Suppressor macrophage (primary cell): ENCODE measurements at places on chromosomes 2 and 18.

DNA sequence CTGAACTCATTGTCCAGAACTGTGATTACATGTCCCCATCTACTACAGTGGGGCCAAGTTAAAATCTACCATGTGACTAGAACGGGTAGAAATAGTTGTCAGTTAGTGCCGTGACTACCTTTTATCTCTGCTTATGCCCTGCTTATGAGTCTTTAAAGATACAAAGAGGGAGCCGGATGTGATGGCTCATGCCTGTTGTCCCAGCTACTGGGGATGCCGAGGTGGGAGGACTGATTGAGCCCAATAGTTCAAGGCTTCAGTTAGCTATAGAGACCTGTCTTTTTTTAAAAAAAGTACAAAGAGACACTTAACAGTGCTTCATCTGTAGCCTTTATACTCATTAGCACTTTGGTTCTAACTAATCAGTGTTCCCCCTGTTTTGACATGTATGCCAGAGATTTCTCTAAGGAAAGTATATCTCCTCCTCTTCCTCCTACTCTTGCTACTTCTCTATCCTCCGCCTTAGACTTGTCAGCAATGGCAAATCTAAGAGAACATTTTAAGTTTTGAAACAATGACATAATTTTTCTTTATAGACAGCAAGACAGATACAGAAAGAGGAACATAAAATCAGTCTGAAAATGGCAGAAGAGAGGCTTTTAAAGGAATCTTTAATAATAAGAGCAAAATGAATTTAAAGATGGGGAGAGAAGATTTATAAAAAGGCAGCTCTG, 45.0 kb downstream of the NBEAL1 start:
- DNase-seq, result peak; percentile 3

DNA sequence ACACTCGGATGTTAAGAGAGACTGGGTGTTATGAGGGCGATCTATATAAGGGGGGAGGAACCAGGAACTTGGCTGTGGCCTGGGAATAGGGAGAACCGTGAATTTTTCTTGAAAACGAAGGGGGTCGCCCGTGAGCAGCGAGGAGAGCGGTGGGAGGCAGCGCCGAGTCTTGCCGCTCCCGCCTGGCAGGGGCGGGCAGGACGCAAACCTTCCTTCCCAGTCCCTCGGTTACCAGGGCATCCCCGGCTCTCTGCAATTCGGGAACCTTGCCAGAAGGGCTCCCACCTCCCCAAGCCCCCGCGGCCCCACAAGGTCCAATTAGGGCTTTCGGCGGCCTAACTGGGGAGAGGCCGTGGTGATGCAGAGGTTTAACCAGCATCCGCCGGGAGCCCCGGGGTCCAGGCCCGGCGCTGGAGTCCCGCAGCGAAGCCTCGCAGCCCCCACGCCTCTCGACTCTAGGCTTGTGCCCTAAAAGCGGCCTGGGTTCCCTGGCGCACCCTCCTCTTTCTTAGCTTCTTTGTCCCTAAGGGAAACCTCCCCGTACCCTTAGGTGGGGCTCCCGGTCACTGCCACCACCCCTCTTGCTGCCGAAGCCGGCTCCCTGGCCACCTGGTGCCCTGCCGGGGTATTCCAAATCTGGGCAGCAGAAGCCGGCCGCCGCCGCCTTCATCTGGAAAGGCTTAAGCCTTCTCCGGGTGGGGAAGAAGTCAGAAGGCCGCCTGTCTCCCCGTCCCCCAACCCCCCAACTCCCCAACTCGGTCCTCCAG, 680 bp upstream of the FHOD3 start:
- peak; percentile 12 for DNase-seq

- peak; percentile 14 for DNase-seq
Observed at GRCh38 chr18:27685807-27686412, 491.0 kb downstream of the CDH2 start.

DNA sequence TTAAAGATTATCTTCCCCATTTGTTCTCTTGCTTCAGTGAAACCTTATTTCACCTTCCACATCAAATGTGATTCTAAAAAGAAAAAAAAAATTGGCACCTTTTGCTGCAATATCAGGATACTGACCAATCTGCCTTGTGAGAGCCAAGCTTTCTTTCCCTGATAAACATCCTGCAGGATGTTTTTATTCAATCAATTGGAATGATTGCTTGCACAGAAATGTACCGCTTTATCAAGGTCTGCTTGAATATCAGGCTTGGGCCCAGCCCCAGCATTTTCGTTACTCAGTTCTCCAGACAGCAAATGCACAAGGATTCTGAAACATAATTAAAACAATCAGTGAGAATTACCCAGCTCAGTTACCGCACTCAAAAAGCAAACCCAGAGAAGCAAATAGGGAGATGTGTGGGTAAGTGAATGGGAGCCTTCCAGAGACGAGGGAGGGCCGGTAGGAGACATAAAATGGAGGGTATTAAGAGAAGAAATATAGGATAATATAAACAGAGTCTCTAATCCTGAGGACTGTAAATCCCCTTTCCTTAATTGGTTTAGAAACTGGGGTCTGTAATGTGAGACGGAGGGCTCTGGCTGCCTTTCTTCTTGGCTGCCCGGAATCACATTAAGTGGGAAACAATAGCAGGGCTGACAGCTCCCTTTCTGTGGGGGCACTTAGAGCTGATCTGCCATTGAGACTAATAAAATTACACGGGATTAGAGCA, 291.8 kb downstream of the ICOS start:
- no peak for DNase-seq

DNA sequence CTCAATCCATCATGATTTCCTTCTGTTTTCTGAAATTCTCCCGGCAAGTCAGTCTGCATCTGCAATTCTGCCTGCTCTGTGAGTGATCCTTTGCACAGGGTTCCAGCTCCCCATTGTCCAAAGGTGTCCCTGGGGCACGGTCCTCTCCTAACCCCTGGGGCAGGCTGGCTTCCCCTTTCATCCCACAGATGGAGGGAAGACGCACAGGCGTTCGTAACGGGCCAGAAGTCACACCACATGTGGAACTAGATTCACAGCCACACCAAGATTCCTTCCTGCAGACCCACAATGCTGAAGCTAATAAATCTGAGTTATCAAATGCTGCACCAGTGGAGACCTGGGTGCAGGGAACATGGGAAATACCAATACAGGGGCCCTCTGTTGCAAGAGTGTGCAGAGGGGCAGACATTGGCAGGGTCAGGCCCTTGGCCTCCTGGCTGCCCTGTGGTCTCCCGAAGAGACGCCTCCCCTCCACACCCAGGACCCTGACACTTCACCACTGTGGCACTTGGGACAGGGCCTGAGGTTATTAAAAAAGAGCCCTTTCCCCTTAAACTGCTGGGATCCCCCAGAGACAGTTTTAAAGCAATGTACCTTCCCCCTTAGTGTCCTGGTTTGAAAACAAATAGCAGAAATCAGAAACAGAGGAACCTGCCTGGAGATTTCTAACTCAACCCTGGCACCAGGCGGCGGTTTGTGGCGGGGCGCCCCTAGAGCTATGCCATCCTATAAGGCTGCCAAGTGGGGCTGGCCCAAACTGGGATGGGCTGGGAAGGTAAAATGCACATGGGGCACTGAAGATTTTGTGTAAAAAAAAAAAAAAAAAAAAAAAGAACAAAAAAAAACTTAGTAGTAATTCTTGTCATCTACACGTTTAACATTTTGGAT, 15.4 kb downstream of the ZNF516 start:
- peak; percentile 63 for DNase-seq

- DNase-seq, result no peak
Observed at GRCh38 chr2:141927536-141927935, 203.3 kb downstream of the LRP1B start.

GRCh38 chr2:183543222-183543621, 419.0 kb downstream of the NUP35 start:
- DNase-seq, result no peak

DNA sequence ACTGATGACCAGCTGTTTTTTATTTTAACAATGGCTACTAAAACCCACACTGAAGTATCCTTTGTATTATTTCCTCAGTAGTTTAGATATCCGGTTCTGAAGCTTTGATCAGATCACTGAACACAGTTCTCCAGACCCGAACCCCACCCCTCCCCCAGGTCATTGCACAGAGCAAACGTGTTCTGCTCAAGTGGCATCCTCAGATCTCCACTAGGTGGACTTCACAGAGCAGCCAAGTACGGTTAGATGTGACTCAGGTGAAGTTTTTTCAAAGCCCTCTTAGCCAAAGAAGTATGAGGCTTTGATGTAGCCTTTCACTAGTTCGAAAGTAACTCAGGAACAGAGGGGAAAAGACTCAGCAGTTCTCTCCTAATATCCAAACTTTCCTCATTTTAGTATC, 142.7 kb upstream of the NRP2 start:
- DNase-seq, result no peak

GRCh38 chr2:4653991-4654390, 950.6 kb downstream of the DCDC2C start:
- no peak for DNase-seq

DNA sequence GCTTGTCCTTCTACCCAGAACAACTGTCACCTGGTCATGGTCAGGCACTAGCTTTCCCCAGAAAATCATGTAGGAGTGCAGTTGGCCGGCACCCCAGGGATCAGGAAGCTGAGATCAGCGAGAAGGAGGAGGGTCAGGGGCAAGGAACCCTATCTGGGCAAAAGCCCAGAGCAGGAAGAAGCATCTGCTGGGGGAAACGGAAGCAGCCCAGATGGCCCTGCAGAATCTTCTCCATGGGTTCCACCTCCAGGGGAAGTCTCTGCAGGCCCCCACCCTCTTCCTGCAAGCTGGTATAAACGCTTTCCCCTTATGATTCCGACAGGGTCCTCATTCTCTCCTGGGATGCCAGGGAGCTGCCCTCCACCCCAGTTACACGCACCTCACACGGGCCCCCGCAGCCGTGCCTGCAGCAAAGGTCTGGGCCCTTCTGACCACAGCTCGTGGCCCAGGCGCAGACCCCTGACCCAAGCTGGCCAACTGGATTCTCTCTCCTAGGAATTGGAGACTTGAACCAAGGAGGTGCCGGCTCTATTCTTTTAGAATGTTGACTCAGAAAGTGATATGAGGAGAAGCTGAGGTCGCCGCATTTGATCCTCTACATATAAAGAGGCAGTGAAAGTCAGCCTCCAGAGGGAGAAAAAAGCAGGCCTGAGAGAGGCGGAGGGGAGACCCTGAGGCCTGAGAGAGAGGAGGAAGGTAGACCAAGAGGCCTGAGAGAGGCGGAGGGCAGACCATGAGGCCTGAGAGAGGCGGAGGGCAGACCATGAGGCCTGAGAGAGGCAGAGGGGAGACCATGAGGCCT, 71.0 kb downstream of the STPG4 start:
- DNase-seq, result peak; percentile 80

- DNase-seq, result no peak
Observed at GRCh38 chr2:11155381-11156035, at the start of gene SLC66A3. TSS of gene SLC66A3 (plus strand) at chr2:11155467. CDS start at chr2:11155547, 80 bp downstream.

GRCh38 chr18:64244571-64244970, 95.7 kb upstream of the LINC00305 start:
- no peak for DNase-seq

DNA sequence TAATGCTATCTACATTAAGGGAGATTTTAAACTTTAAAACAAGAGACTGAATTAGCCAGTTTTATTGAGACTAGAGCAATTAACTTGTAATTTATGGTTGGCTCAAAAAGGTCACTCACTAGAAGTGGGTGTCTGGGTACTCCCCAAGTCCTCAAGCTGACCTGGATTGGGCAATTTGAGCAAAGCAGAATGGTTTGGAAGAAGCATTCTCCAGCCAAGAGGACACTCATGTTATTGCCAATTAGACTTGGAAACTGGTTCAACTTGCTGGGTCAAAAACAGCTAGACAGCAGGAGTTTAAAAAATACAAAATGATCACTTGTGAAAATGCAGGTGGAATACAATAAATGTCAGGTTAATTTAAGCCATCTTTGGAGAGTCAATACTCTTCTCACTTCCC, 29.5 kb upstream of the MYO1B start:
- no peak for DNase-seq

DNA sequence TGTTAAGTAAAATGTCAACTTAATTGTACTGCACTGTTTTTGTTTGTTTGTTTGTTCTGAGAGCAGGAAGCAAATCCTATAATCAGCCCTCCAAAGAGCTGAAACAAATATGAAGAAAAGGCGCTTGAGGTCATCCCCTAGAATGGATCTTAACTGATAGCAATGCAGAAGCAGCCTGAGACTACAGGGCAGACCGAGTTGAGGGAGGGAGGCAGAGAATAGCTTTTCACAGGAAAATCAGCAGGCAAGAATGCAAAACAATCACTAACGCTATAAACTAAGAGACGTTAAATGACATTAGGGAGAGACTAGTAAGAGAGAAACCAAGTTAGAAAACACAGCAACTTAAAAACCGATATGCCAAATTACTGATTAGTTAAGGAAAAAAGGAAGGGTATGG, 37.2 kb downstream of the GALNT1 start:
- DNase-seq, result no peak

DNA sequence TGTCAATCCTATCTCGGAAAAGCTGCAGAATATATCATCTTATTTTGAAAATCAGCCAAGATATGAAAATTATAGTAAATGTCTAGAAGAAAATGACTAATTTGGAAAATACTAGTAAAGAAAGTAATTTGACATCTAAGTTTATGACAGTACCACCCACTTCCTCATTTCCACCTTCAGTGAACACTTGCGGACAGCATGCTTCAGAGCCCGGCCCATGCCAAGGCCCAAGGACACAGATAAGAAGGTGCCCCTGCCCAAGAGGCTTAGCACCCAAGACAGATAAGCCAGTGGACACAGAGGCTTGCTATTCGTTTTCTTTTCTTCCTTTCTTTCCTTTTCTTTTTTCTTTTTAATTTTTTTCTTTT, 4.8 kb upstream of the KCNG2 start:
- DNase-seq, result peak; percentile 63

DNA sequence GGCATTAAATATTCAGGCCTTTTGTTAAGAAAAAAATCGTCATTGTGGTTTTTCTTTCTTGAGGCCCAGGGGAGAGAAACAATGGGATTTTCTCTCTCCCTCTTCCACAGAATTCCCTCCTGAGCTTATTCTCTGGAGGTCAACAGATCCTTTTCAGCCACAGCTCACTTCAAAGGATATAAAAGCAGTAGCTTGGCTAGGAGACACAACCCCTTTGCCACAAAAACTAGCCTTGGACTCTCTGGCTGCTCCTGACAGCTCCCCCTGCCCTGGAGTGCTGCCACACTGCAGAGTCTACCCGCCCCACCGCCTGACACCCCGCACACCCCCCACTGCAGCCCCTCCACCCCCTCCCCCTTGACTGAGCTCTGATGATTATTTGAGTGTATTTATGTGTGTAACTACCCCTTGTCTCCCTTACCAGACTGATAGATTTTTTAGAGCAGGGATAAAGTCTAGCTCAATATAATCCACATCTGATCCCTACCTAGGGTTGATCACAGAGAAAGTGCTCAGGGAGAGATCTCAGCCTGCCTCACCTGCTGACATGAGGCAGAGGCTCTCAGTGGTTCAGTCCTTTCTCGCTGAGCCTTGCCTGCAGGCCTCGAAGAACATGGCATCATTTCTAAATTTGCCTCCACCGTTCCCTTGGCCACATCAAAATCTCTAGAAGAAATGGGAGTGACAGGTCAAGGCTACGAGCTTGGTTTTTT, 132.2 kb upstream of the SP5 start:
- DNase-seq, result no peak

- DNase-seq, result no peak
Observed at GRCh38 chr18:44541781-44542180, 138.9 kb upstream of the SETBP1 start.
